ENCODE measurements at places on chromosomes 12 and 14.

DNA sequence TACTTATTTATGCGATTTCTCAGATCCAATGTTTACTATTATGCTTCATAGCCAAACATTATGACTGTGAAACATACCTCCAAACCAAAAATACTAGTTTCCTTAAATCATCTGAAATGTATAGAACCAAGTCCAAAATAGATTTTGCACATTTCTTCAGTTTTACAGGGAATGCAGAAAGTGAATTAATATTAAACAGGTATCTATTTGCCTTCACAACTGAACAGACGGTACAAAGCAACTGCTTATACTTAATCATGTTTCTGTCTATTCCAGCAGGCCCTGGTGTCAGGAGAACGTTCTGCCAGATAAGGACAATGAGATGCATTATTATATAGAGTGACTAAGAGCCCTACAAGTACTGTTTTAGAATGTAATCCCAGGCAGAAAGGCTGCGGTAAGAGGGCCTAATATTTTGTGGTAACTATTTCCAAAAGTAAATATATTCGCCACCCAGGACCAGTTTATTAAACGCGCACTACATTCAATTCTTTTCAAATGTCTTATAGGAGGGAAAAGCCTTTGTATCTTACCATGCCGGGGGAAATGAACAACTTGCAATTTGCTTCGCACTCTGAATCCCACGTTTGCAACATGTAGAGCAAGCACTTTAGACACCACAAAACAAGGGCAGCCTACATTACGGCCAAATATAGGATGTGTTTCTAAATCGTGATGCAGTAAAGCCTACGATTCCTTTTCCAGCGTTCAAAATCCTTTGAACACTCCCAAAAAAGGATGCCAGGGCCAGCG, 1.5 kb downstream of the CORO1C start:
- no peak for DNase-seq

DNA sequence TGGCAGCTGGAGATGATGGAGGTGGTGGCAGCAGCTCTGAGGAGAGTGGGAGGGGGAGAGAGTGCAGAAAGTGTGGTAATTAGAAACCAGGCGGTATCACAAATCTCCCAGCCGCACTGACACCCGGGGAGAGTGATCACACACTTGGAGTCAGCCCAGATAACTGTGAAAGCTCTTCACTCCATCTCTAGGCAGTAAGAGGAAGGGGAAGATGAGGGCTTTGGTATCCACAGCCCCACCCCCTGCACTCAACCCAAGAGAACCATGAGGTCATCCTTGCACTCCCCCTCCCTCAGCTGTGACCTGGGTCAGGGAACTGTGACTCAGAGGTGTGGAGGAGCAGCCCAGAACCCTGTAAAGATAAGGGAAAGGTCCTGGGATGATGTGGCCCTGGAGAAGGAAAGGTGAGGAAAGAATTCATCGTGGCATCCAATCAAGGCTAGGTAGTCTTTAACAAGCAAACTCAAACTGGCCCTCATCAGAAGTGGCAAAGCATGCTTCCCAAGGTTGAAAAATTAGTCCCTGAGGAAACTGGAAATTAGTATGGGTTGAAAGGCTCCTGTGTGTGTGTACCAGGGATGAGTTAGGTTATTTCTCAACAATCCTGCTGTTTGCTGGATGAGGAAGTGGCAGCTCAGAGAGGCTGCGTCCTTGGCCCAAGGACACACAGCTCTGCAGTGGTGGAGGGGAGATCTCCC, 111.0 kb upstream of the LHX5 start:
- DNase-seq, result no peak

DNA sequence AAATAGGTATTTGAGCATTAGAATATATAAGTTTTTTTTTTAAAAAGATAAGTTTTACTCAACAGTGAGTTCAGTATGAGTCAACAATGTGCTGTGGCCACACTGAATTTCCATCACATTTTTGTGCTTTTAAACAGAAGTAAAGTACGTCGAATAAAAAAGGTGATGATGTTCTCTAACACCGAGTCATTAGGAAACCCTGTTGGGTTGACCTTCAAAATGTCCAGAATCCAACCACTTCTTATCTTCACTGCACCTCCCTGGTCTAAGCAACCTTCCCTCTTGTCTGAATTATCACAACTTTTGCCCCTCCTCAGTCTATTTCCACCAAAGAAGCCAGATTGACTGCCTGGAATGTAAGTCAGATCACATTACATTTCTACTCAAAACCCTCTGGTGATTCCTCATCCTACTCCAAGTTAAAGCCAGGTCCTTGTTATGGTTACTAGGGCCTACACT, 43.0 kb upstream of the SYCP3 start:
- DNase-seq, result no peak

DNA sequence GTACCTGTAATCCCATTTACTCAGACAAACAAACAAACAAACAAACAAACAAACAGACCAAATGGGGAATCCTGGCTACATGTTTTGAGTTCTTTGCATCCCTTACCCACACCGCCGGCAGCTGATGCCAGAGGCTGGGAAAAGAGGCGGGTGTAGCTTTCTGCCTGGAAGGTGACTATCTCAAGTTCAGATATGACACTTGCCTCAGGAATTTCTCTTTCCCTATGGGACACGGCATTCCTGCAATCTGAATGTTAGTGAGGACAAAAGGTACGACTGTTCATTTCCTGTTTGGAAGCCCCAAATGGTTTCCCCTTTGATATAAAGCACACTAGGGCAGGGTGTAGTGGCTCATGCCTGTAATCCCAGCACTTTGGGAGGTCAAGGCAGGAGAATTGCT, 2.9 kb downstream of the MYL2 start:
- DNase-seq, result no peak

GRCh38 chr12:69986114-69986513, 161.1 kb downstream of the MYRFL start:
- no peak for DNase-seq

- DNase-seq, result no peak
These were observed 37.5 kb upstream of the SINHCAF start for GRCh38 chr12:31363416-31363809.

DNA sequence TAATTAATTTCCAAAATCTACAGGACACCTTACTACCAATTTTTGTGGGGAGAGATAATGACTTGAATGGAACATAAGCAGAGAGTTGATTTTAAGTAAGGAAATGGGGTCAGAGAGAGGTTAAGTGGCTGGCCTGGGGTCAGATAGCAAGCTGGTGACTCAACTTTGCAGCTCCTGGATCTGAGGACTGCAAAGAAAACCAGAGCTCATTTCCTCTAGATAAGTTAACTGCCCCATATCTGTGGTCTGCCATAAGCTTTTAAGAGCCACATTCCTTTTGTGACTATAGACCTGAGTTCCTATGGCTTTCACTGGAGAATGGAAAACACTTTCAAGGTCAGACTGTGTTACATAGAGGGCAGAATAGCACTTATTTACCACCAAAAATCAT, 201.2 kb upstream of the PRICKLE1 start:
- no peak for DNase-seq

DNA sequence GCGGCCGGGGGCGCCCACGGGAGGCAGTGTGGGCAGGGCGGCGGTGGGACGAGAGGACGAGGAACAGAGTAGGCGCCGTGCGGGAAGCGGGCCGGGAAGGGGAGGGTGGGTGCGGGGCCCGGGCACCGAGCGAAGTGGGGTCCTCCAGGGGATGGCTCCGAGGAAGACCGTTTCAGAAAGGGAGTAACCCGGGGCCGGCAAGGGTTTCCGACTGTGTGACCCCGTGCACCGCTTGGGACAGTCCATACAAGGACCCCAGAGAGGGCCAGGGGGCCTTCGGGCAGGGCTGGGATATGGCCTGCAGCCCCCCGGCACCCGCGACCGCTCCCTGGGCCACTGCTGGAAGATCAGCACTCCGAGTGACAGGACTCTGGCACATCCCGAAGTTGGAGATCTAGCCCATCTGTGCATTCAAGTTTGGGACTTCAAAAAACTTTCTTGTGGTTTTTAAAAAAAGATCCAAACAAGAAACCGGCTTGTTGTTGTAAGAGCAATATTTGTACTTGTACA, 448 bp downstream of the TSPAN9 start:
- DNase-seq, result no peak

DNA sequence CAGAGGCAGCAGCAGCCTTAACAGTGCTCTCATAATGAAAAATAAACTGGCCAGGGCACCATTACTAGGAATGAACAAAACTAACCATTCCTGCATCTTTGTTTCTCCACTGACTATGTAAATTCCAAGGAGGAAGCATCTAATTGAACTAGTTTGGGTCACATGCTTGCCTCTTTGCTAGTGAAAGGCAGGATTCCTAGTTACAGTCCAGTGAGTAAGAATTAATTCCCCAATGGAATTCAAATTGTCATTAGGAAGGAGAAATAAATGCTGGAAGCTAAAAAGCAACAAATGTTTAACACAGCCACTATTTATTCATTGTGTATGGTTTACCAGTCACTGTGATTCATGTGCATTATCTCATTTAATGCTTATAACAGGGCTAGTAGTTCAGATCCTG, 316.0 kb downstream of the CCDC91 start:
- no peak for DNase-seq

DNA sequence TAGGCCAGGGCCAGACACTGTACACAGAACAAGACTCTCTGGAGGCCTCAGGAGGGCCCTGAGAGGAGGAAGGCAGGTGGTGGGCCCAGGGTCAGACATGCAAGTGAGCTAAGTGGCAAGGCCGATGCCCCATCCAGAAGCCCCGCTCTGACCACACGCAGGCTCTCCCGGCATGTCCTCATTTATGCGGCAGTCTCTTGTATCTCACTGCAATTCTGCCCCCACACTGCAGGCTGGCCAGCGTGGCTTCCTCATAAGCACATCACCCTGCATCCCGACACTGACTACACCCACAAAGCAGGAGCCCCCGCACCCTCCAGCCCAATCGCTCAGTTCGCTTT, 17.5 kb downstream of the SSH1 start:
- DNase-seq, result no peak

DNA sequence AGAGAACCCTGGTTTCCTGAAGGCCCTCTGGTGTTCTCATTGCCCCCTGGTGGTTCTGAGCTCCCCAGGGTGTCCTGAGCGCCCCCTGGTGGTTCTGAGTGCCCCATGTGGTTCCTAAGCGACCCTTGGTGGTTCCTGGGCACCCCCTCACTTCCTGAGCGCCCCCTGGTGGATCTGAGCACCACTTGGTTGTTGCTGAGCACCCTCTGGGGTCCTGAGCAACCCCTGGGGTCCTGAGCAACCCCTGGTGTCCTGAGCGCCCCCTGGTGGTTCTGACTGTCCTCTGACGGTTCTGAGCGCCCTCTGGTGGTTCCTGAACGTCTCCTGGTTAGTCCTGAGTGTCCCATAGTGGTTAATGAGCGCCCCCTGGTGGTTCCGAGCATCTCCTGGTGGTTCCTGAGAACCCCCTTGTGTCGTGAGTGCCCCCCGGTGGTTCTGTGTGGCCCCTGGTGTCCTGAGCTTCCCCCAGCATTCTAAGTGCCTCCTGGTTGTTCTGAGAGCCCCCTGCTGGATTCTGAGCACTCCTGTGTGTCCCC, 568.3 kb downstream of the TMEM121 start:
- DNase-seq, result no peak

DNA sequence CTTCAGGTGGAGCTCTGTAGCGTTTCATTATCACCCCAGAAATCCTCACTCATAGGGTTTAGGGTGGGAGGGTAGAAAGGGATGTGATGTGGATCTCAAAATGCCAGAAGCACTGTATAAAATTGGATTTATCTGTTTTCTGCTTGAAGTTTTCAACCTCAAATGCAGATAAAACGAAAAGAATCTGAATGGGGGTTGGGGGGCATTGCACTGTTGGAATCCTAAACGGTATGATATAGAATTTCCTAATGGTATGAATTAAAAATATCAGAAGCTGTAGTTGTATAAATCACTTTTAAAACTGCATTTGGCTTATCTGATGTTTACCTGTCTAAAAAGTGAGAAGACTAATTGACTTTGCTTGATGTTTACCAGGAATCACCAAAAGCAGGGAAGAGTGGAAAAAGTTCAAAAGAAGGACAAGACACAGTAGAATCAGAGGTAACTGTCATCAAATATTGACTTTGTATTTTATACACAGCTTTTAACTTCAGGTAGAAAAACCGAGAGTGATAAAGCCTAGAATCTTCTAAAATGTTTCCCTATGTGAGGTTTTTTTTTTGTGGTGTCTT, 1.1 kb downstream of the PPP2R5C start:
- no peak for DNase-seq

- DNase-seq, result no peak
These were observed 156.5 kb upstream of the C14orf180 start for GRCh38 chr14:104422837-104423681.

DNA sequence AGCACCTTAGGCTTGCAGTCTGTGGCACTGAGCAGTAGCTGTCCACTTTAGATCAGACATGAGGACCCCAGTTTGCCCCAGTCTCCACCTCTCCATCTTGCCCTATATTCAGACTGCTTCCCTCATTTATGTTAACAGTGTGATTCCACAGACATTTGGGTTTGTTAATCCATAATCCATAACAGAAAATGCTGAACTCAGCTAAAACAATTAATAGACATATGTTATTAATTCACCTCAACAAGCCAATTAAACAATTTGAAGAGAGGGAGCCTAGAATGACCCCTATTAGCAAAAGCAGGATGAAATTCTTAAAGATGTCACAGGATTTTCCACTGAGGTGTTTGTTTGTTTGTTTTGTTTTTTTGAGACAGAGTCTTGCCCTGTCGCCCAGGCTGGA, 9.1 kb downstream of the CDKL1 start:
- no peak for DNase-seq

- DNase-seq, result no peak
These were observed 3.9 kb downstream of the BCL11B start for GRCh38 chr14:99267837-99268781.

DNA sequence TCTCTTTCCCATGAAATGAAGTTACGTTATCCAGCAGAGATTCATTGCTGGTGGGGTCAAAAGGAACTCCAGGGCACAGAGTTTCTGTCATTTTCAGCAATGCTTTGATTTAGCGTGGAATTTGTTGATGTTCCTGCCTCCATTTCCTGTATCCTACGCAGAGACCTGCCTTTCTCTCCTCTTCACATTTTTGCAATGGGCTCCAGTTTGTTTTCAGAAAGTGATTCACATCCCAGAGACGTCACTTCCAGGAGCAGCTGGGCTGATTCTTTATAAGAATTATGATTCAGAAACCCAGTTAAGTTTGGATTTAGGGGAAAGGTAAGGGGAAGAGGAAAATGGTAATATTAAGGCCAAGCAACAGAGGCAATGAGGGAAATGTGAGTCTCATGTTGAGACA, 11.6 kb downstream of the RNASE10 start:
- DNase-seq, result no peak

DNA sequence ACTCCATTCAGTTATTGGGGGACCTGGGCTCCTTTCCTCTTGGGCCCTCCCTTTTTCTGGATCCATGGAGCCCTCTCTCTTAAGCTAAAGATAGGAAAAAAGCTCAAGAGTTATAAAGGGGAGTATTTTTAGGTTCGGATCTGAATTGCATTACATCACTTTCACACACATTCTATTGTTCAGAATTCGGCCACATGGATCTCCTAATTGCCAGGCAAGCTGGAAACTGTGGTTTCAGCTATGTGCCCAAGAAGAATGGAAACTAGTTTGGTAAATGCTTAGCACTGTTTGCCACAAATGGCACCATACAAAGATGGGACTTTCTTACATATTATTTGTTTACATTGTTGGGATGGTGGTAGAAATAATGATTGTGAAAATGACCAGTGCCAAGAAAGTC, 145.6 kb downstream of the LRIG3 start:
- DNase-seq, result no peak

Measured in Panc1 (cell line).